ENCODE measurements at places on chromosomes 1 and 21.

DNA sequence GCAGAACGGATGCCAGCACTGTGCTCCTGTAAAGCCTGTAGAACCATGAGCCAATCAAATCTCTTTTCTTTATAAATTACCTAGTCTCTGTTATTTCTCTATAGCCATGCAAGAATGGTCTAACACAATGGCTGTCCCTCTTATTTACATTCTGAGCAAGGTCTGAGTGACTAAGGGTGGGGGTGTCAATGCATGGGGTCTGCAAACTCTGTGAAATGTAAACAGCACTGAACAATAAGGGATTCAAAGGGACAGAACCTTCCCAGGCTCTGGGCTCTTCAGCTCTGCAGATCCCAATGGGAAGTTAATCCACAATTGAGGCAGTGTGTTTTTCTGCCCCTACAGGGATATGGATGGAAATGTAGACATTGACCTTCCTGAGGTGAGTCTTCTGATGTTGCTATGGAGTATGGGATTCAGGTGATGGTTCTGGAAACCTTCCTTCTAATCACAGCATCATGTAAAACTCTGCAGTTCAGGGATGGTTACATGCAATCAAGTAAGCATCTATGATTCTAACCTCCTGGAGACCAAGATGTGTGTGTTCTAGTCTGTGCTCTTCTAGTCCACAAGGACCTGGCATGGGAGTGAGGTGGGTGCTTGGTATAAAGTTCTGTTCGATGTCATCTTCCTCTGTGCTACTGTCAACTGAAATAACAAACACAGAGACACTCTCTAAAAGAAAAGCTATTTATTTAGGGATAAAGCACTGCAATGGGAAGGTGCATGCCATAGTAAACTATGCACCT, 38.6 kb downstream of the CAPN9 start:
- no peak for DNase-seq

DNA sequence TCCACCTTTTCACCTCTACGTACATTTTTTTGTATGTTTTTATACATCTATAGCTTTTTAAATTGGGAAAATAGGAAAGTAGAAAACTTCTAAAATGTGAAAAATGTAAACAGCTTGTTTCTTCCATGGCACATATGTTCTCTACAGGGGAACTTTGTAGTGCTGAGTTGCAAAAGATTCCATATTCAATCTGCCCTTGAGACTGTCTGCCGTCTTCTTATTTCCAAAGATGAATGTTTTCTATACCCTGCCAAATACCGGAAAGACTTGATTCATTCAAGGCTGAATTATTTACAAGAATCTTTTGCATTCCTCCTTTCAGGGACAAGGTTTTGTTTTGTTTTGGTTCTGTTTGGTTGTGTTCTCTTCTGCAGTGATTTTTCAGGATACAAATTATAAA, 1334.5 kb upstream of the ADGRL4 start:
- DNase-seq = no peak

GRCh38 chr1:83052865-83053264, 946.1 kb downstream of the TTLL7 start:
- DNase-seq = no peak

DNA sequence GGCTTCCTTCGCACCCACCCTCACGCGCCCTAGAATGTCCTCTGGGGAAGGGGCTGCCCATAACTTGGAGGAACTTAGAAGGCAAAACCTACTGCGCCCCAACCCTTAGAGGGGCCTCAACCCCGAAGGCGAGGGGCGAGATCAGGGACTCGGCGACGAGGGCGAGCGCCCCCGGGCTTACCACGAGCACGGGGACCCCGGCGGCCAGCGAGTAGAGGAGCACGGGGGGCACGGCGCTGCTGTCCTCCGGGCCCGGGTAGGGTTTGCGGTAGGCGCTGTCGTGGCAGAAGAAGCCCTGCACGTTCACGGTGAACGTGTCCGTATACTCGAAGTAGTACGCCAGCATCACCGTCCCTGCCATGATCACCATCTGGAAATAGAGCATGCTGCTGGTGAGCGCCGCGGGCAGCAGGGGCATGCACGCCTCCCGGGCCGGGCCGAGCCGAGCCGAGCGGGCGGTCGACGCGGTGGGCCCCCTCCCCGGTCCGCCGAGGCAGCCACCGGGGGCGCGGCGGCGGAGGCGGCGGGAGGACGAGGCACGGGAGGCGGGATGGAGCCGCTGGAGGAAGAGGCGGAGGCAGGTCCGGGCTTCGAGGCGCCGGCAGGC, 304 bp downstream of the PLPPR5 start:
- DNase-seq = no peak

GRCh38 chr1:182629499-182630096, 25.4 kb upstream of the RGS16 start:
- no peak for DNase-seq

GRCh38 chr1:61079898-61080336, 2.4 kb upstream of the NFIA start:
- DNase-seq = peak; percentile 60

DNA sequence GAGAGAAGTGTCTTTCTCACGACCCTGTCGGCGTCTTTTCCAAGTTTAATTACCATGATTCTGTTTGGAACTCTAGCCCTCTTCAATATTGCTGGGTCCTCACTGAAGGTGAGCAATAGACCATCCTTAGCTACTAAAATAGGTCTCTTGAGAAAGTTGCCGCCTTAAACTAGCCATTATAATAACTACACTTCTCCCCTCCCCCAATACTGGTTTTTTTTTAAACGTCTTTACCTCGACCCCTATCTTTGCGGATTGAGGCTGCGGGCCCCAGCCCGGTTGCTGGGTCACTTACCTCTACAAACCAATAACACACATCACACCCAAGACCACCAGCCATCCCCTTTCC, 672 bp downstream of the ENSA start:
- no peak for DNase-seq

DNA sequence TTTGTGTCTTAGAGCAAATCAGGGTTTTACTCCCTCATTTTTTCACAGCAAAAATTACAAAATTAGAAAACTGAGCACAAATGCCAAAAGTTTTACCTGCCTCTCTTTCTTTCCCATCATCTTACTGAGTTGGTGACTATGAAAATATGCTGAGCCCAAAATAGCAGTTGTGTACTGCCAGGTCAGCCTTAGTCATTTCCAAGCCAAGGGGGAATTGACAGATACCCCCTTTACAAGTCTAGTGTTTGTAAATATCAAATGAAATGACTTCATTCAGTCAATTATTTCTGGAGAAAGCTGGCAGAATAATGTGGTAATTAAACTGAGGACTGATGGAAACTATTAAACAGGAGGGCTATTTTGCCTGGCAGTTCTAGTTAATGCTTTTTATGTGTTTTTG, 11.4 kb upstream of the GORAB start:
- DNase-seq = no peak

GRCh38 chr1:48789903-48790302, 13.2 kb upstream of the BEND5 start:
- DNase-seq = no peak

GRCh38 chr1:50568782-50569181, 145.5 kb upstream of the DMRTA2 start:
- DNase-seq = no peak

- DNase-seq = no peak
Observed at GRCh38 chr1:208189183-208189582, 55.0 kb downstream of the PLXNA2 start.

- DNase-seq = no peak
Observed at GRCh38 chr1:27339213-27339612, 2.6 kb upstream of the SYTL1 start.

GRCh38 chr1:203368624-203369451, 17.9 kb upstream of the FMOD start:
- DNase-seq = no peak

DNA sequence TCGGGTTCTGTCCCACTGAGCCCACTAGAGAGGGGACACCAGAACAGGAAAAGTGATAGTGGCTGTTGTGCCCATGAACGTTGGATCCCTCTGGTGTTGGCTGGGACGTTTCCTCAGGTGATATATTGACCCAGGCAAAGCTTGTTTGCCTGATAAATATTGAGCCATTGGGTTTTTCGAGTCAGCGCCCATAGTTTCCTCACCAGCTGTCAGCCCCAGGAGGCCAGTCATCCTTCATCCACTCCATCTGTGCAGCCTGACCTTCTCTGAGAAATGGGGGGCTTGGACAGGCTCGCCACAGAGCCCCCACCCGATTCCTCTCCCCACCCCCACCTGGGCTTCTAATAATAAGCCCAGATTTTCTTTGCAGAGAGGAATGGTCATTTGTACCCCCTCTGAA, 13.3 kb downstream of the DISP3 start:
- no peak for DNase-seq

- DNase-seq = no peak
Observed at GRCh38 chr21:36170823-36171222, 14.2 kb downstream of the DOP1B start.

DNA sequence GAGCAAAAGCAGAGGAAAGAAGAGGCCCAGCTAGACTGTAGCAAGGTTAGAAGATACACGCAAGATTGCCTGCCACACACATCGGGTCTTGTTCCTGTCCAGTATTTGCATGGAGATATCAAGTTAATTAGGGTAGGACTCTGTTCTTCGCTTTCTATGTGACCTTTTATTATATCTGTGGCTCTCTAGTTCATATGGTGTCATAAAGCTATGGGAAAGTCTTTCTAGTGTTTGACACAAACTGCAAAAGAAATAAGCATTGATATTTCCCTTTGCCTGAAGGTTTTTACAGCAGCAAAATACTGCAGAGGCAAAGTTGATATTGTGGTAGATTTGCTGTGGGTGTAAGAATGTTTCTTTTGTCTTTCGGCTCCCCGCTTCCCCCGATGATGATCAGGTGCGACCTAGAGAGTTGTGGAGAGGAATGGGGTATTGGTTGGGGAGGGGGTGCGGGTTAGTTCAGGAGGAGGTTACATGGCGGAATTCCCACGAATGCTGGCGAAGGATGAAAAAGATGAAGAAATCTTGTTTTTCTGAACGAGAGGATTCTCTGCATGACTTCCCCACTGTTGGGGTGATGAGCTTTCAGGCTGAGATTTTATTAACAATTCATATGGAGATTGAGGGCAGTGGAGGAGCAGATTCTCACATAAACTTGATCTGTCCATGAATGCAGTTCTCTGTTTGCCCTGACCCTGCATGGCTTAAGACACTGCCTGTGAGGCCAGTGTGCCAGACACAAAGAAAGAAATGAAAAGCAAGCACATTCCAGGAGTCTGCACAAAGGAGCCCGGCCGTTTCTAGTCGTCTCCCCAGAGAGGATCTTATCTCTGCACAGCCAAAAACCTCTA, 550.2 kb downstream of the USP25 start:
- no peak for DNase-seq

GRCh38 chr1:25467193-25467592, 36.5 kb downstream of the MACO1 start:
- DNase-seq = no peak

- no peak for DNase-seq
Observed at GRCh38 chr1:208258277-208258676, 14.1 kb upstream of the PLXNA2 start.

GRCh38 chr1:48592330-48592729, 120.3 kb upstream of the SPATA6 start:
- no peak for DNase-seq

DNA sequence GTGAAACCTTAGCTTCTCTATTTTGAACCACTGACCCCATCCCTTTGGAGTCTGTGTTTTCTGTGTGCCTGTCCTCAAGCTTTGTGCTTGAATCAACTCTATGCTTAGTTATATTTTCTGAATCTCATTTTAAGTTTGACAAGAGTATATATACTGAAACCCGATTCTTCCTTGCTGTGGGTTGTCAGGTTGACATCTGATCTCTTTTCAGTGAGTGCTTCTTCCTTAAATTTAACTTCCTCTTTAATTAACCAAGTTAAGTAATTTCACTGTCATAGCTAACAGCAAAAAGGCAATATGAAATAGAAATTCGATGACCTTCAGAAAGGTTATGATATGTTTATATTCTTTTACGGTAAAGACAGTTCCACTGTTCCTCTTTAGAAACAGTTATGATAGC, 69.4 kb downstream of the C1orf21 start:
- DNase-seq = no peak

- no peak for DNase-seq
Observed at GRCh38 chr21:41650526-41651145, 116.2 kb downstream of the RIPK4 start.

DNA sequence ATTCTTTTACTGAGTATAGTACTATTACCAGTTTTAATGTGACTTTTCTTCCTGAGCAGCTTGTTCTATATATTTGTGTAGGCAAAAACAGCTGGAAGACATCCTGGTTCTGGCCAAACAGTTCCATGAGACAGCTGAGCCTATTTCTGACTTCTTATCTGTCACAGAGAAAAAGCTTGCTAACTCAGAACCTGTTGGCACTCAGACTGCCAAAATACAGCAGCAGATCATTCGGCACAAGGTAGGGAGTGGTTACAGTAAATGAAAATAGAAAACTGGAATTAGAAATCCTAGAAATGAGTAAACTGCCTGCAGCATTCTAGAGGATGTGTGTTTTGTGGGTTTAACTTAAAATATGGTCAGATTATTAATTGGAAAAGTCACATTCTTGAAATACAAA, 64.1 kb upstream of the BMP8A start:
- no peak for DNase-seq
